RWPE2 (cell line): ENCODE measurements at places on chromosomes 5 and 9.

- no peak for DNase-seq
These were observed 396.6 kb downstream of the TLR4 start for GRCh38 chr9:118100529-118101419.

DNA sequence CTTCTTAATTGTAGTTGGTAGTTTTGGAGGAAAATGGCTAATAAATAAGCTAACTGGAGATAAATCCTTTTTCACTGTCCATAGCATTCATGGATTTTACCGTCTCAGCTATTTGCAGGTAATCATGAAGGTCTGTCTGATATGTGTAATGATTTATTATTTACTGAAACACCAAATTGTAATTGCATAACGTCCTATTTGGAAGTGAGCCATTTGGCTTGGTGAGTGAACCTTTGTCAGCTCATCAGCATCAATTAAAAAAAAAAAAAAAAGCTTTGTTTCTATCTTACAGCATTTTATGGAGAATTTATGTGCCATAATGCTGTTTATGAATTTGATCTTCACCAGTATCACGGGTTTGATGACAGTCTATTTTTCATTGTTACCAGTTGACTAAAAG is 20.2 kb downstream of the RECK start:
- DNase-seq, result no peak

DNA sequence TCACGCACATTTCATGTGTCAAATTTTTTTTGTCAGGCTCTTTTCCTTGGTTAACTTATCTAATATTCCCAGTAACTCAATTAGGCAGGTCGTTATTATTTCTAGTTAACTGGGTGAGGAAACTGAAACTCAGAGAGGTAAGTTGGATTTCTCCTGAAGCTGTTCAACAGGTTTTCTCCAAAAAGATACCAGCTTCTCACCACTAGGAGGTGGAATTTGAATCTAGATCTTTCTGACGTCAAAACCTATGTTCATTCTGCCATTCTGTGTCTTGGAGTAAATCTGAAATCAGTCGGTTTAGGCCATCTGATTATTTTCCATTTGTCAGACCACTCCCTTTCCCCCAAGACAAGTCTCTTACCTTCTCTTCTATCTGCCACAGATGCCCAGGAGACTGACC is 572.9 kb downstream of the ACTL7B start:
- DNase-seq, result no peak

DNA sequence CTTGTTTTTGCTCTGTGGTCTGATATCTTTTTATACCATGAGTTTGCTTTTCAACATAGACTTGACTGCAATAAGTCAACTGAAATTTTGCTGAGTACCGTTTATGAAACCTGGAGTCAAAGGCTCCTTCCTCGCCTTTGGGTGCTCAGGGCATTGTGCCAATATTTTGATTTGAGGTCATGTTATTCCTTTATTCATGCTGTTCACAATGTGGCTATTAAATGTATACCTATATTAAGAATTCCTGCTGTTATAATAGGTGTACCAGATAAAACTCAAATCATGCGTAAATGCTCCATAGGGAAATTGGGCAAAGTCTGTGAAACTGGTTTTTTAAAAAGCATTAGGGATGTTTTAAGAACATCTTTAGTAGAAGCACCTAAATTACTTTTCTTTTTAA is 334.0 kb upstream of the NUDT12 start:
- DNase-seq, result no peak

- peak; percentile 64 for DNase-seq
These were observed at the start of gene ZDHHC11 for GRCh38 chr5:850511-851006. Gene ZDHHC11, minus strand, starts transcription at chr5:850986. Its CDS starts 384 bp downstream, at chr5:850602.

DNA sequence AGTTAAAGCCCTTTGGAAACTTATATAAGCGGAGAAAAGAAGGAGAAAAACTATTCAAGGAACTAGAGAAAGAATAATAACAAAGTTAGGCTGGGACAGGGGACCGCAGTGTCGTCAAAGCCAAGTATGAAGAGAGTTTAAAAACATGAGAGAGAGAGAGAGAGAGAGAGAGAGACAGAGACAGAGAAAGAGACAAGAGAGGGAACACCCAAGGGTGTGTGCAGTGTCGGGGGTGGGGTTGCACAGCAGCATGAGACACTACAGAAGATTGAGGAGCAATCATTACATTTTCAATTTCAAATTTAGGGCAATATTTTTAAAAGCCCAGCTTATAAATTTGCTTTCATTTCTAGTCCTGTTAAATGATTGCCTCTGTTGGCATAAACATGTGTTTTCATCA is 74.3 kb downstream of the NNT start:
- DNase-seq, result no peak

GRCh38 chr9:107342476-107343161 is 59.5 kb downstream of the RAD23B start:
- DNase-seq, result no peak

DNA sequence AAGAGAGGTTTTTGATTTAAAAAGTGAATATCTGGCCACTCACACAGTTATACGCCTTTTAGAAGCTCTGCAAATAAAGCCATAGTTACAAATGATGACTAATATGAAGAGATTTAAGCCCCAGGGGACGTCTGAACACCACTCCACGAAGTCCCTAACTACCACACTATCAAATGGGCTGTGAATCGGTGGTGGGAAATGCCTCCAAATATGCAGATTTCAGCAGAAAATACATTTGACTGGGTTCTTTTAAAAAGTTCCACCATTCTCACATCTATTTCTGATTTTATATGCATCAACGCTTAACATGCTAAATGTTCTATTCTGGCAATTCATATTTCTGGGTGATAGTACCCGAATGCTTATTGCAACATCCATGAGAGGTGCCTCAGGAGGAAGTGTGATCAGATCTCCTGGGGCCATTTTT is 22.5 kb downstream of the TICAM2 start:
- no peak for DNase-seq

GRCh38 chr9:92686954-92687353 is 17.0 kb upstream of the IPPK start:
- no peak for DNase-seq

DNA sequence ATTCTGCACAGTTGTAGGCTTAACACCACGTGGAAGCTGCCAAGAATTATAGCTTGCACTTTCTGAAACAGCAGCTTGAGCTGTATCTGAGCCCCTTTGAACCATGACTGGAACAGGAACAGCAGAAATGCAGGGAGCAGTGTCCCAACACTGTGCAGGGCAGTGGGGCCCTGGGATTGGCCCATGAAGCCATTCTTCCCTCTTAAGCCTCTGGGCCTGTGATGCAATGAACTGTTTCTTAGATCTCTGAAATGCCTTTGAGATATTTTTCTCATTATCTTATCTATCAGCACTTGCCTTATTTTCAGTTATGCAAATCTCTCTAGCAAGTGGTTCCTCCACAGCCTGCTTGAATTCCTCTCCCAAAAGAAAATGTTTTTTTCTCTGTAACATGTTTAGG is 87.0 kb upstream of the MTAP start:
- DNase-seq, result no peak

- DNase-seq, result no peak
These were observed 12.4 kb upstream of the SUB1 start for GRCh38 chr5:32572778-32573480.

GRCh38 chr9:570187-570586 is 271.3 kb upstream of the DMRT1 start:
- DNase-seq, result no peak

DNA sequence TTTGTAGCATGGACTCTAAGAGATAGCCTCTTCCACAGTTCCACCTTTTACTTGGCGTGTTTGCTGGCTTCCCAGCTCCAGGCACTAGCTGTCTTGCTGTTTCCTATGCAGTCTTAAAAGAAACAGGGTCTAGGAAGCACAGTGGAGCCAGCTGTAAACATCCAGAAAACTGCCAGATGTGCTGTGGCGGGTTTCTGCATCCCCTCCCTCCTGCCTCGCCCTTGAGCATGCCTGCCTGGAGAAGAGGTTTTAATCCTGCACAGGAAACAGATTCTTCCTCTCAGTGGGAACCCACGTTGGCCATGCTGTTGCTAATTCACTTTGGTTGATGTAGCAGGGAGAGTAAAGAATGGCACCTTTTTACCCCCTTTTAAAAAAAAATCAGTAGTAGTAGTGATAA is 121.3 kb downstream of the RPS23 start:
- no peak for DNase-seq

DNA sequence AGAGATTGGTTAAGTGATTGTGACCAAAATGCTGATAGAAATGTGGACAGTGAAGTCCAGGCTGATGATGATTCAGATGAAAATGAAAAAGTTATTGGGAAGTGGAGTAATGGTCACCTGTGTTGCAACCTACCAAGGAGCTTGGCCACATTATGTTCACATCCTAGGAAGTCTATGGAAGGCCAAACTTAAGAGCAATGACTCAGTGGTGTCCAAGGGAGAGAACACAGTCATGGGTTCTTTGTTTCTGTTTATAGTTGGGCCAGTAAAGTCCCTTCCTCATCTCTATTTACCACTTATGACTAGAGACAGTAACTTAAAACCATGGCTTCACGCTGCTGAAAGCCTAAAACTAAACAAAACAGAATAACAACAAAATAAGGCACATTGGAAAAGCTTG is 555.3 kb upstream of the DAB2 start:
- no peak for DNase-seq

GRCh38 chr5:43192558-43193180 is 644 bp downstream of the NIM1K start:
- no peak for DNase-seq

DNA sequence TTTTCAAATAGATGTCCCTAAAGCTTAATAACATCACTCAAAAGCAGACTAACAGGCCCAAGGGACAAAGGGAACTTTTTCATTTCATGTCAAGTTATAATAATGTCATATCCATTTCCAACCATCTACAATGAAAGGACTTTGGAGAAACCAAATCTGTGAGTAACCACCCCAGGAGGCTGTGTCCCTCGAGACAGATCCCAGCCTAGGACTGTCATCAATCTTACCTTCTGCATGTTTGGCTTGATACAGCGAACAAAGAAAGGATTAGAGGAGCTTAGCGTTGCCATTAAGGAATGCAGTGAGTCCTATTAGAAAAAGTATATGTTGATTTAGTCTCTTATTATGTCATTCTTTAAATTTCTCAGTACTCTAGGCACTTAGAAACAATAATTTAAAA is 137.8 kb upstream of the RETREG1 start:
- no peak for DNase-seq

DNA sequence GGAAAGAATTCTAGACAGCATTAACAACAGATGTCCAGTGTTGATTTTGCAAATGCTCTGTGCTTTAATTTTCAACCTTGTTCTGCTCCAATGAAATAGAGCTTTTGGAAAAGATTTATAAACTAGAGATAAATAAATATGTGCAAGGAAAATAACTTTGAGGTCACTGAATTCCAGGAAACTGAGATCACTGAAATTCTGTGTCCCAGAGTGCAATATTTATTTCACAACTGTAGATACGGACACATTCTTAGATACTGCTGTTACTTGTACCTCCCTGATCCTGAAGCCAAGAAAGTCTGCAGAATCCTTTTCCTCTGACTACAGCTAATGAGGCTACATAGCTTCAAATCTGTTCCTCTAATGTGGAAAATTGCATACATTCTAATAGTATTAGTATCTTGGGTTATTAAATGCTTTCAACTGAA is 222.9 kb downstream of the DOCK8 start:
- no peak for DNase-seq

GRCh38 chr5:72123764-72124376 is 16.6 kb downstream of the MAP1B start:
- DNase-seq, result no peak

- DNase-seq, result no peak
These were observed 66.0 kb upstream of the TAF1L start for GRCh38 chr9:32701321-32702022.

DNA sequence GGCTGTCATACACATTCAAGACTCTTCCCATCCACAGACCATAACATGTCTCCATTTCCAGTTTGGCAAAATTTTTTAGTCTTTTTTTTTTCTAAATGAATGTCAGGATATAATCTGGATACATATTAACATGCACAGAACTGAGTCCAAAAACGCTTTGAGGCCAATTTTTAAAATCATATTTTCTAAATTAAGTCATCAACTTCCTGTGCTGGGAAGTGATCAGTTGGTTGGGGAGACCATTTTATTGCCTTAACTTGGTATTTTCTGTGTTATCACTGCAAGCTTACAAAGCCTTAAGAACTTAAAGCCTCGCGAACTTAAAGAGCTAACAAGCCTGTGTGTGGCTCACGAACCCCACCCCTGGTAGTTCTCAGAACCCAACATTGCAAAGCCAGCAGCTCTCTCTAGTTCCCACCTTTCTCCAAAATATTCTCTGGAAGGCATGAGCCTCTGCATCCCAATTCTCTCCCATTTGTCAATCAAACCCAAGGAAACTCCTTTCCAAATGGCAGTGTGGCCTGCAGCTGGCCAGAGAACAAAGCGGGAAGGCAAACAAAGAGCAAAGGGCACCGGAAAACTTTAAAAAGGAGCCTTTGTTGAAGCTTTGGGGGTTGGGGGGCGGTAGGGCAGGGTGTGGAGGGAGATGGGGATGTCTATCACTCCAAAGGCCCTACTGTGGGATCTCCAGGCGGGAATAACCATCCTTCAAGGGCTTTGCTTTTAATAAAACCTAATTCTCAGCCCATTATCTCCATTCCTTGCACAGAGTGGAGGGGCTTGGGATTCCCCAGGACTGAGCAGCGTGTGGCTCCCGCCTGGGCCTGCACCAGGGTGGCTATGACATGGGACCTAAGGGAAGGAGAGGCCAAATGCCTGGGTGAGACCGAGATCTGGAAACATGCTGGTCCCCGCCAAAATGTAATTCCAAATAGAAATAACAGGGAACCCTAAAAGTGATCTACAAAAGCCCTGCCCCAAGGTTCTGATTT is 65.0 kb downstream of the ROR2 start:
- no peak for DNase-seq

GRCh38 chr5:60332244-60333004 is 367.5 kb downstream of the DEPDC1B start:
- no peak for DNase-seq

- DNase-seq, result no peak
These were observed 77.3 kb upstream of the MAP3K1 start for GRCh38 chr5:56737951-56738606.

DNA sequence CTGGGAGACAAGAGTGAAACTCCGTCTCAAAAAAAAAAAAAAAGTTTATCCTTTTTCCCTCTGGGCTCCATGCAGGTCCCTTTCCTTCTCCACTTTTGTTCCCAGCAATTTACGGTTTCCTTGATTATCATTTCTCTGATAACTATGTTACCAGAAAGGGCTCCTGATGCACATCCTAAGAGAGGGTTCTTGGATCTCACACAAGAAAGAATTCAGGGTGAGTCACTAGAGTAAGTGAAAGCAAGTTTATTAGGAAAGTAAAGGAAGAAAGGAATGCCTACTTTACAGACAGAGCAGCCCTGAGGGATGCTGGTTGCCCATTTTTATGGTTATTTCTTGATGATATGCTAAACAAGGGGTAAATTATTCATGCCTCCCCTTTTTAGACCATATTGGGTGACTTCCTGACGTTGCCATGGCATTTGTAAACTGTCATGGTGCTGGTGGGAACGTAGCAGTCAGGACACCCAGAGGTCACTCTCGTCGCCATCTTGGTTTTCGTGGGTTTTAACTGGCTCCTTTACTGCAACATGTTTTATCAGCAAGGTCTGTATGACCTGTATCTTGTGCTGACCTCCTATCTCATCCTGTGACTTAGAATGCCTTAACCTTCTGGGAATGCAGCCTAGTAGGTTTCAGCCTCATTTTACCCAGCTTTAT is 13.5 kb upstream of the MELK start:
- DNase-seq, result no peak
